ENCODE measurements at places on chromosomes 5 and 9.

- no peak for DNase-seq
Measured at GRCh38 chr9:98202252-98202651, 9.8 kb upstream of the CORO2A start.

DNA sequence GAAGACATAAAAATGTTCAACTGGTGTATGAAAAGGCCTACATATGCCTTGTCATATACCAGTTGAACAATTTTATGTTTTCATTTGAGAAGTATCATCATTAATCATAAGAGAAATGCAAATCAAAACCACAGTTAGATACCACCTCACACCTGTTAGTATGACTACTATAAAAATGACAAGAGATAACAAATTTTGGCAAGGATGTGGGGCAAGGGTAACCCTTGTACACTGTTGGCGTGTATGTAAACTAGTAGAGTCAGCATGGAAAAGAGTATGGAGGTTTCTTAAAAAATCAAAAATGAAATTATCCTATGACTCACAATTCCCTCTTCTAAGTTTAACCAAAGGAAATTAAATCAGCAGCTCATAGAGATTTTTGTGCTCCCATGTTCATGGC lies 250.4 kb upstream of the ST8SIA4 start:
- DNase-seq, result no peak

DNA sequence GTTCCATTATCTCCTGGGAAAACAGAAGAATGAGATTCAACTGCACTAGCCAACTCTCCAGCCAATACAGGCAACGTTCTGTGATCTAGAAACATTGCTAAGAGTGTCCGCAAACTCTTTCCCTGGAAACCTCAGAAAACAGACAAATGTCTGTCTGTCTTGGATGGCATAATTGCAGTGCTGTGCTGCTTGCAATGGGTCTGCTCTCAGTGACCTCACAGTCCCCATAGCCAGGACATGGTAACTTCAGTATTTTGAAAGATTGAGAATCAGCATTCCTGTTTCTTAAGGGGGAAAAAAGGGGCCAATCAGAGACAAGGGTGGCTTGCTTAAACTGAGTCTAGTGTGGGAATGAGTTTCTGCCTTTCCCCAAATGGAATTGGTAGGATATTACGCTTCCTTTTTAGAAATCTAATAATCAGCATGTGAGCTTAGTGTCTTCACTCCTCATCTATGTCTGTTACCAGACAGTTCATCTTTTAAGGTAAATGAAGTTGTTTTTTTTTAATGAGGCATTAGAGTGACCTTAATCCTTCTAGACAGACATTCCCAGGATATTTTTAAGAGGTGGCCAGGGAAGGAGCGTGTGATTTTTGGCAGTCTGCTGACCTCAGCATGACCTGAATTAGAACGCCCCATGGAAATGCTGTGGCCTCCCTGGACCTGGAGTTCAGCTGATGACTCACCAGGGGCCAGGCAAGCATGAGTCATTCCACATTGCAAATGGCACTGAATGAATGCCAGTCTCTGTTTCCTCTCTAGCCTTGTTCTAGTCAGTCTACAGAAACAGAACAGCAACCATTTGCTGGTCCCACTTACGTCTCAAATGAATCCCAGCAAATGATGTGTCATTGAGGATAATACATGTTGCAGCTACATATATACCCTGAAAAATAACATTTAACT lies 210.2 kb upstream of the ACTBL2 start:
- DNase-seq, result no peak

- DNase-seq, result no peak
Measured at GRCh38 chr5:38832810-38833209, 13.0 kb upstream of the OSMR start.

GRCh38 chr5:171852255-171852681 lies 66.7 kb downstream of the SMIM23 start:
- no peak for DNase-seq

- peak; percentile 5 for DNase-seq
Measured at GRCh38 chr9:84668196-84669012, 1.1 kb upstream of the NTRK2 start.

DNA sequence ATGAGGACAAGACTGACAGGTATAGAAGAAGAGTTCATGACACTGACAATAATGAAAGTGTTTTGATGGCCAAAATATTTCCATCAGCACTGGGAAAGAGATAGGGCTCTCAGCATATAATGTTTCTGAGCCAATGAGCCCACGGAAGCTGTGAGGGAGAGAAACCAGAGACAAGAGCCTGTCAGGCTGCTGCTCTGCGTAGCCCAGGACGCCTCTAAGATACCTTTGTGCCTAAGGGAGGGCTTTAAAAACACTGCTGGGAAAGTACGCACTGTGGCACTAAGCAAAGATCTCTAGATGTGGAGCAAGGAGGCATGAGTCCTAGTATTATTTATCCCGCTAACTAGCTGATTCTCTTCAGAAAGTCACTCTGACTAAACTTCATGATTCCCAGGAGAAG lies 11.0 kb upstream of the ELAVL2 start:
- no peak for DNase-seq

- no peak for DNase-seq
Measured at GRCh38 chr9:126971261-126971660, 56.7 kb downstream of the RALGPS1 start.

Data from stimulated activated effector memory CD8-positive, alpha-beta T cell treated with anti-CD3 and anti-CD28 coated beads, Interleukin-12 subunit alpha, Interleukin-12 subunit beta, amount 100 ng/mL, for 72 hours (primary cell).